ENCODE measurements at places on chromosomes 2 and 18.
A peak's percentile ranks its signal among the peaks of the same experiment; 100 is the strongest.

DNA sequence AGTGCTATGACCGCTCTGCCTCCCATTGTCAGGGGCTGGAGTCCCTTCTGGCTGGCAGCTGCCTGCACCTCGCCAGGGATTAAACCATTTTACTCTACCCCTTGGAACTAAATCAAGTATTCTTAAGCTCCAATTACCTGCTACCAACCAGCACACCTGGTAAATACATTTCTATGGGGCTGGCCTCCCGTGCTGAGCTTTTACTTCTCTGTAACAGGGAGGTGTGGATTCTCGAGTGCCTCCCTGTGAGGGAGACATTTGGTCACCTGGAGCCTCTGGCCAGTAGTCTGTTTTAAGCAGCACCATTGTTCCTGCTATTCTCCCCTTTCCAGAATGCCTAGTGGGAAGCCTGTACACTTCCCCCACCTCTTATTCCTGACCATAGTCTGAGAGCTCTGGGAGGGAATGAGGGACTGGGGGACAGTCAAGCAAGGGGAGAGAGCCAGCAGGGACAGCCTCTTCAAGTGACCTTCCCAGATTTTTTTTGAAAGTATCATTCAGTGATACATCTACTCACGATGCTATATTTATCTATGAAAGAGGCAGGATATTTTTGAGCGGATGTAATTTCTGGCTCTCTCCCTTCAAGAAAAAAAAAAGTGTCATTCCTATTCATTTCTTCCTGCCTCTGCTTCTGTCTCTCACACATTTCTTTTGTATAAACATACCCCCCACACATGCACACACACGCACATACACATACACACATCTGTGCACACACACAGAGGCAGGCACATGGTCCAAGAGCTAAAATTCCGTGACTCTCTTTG lies 112.8 kb downstream of the CAPN13 start:
- DNase-seq, result no peak

GRCh38 chr18:56712761-56713160 lies 61.6 kb downstream of the WDR7 start:
- no peak for DNase-seq

DNA sequence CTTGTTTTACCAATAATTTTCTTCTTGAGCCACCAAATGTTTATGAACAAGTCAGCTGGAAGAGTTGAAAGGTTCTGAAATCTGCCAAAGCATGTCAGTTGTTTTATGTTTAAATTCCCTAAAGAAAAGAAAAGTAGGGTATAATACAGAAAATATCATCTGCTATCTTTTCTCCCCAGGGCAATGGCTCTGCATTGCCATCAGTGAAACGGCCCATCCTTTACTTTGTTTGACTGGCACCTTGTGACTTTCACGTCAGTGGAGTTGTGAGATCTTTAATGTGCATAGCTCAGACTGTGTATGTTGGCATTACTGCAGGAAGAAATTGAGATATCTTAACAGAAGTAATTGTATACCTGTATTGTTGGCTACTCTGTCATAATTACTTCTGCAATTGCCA lies 239.9 kb downstream of the THSD7B start:
- no peak for DNase-seq

GRCh38 chr2:205066081-205066480 lies 520.8 kb downstream of the PARD3B start:
- DNase-seq, result no peak

DNA sequence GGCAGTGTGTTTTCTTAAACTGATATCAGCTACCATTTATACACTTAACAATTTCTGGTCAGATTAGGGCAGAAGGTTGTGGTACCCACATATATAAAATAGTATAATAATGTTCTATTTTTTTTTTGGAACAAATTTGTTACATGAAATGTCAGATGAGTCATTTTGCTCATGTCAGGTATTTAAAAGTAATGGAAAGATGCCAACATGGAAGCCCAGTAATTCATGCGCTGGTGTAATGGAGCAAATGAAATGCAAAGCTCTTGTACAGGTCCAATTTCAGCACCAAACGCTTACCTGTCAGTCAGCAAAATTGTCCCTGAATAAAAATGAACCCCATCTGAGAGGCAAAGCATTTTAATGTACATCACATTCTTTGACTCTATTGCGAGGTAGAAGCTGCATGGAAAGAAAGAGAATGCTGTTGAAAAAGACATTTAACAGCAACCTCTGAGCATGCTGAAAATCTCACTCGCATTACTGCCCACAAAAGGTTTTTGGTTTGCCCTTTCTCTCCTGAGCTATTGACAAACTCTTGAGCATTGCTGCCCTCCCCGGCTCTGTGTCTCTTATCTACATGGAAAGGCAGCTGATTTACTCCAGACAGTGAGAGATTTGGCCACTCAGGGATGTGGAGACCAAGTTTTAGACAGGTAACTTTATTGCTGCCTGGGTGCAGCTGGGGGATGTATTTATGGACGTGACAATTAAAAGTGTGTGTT lies 217.5 kb downstream of the CAMKMT start:
- no peak for DNase-seq

DNA sequence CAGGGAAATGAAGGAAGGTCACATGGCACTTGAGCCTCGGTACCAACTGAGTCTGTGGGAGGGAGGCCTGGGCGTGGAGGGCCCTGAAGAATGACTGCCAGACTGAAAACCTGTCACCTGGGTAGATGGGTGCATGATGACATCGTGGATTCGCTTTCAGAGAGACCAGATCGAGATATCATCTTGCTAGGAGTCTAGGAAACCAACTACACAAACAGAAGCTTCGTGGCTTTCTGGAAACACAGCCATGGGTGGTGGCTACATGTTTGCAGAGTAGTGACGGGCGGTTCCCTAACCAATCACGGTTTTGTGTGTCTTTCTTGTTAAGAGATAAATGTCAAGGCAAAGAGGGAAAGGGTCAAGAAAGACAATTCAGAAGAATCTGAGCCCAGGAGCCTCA lies 155.0 kb downstream of the EIPR1 start:
- DNase-seq, result peak; percentile 17

DNA sequence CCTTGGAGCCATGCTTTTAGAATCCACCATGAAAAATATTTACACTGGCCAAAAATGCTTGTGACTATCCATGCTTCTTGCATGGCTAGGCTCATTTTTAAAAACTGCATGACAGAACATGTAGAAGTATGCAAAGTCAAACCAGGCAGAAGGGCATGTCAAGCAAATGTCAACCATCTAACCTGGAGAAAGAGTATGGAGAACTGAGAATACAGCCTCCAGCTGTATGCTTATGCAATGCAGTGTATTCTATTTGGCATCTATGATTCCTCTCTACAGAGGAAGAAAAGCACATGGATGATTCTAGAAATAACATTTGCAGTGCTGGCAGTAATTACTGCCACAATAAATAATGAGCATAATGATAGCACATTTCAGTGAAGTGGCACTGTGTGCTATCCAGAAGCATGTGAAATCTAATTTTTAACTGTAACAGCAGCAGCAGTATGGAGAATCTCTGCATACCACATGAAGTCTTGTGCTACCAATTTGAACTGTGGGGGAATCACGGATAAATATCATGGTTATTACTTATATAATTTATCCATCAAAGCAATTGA lies 87.3 kb upstream of the CCDC141 start:
- no peak for DNase-seq

GRCh38 chr18:48133671-48134251 lies 203.3 kb upstream of the SMAD2 start:
- no peak for DNase-seq

DNA sequence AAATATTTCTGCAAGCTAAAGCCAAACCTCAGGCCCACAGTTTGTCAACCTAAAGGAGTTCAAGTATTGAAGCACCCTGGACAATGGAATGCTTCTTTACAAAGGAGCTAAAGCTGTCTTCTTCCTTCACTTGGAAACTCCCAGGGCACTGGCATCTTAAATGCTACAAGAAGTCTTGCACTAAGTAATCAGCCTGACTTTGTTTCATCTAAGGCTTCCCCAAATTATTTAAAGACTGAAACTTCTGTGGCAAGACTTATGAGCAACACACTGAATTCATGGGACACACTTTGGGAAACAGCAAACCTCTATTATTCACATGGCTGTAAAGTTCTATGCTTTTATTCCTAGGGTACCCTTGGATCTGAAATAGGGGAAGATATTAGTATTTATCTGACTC lies 14.7 kb downstream of the PID1 start:
- no peak for DNase-seq

- no peak for DNase-seq
Observed at GRCh38 chr2:230542751-230543150, 126.8 kb downstream of the SP100 start.

- DNase-seq, result no peak
Observed at GRCh38 chr2:4908461-4908860, 783.7 kb upstream of the SOX11 start.

- DNase-seq, result no peak
Observed at GRCh38 chr2:37773371-37774130, 102.1 kb upstream of the CDC42EP3 start.

DNA sequence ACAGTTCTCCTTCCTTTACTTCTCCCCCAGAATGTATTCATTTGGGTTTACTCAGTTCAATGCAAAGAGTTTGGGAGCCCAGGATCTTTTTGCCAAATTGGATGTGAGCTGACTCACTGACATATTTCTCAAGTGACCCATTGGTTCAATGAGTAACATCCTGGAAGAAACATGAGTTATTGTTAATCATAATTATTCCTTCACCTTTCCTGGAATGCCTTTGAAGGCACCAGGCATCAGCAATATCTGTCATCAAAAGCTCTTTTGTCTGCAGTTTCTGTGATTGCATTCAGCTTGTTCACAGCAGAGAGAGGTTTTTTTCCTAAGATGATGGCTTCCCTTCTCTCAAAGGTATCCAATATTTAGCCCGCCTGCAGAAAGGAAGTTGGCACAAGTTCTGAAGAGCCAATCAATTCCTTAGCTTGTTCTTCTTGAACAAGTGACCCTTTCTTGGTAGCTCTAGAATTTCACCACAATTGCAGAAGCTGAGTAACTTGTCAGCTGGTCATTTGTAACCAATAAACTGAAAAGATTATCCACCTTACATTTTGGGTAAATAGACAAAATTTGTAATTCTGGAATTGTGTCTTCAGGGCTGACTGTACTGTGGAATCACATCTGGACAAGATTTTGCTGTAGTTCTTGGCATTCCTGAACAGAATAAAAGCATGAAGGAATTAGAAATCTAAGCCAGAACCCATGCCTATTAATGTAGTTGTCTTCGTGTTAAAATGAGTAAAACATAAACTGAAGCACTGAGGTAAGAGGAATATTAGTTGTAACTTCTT lies 72.2 kb upstream of the TMEM17 start:
- DNase-seq, result peak; percentile 94

DNA sequence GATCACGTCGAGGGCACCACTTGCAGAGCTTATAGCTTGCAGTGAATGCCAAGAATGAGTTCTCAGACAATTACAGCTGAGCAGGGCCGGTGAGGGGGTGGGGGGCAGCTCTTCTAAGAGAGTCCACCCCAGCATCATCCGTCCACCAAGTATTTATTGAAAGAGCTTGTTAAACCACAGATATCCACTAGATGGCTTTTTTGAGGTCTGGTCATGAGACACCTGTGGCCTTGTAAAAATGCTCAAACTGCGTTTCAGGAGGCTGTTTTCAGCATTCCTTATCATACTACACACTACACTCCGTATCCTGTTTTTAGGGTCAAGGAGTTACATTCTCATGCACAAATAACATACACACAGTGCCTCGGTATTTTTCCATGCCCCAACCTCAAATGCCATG lies 51.5 kb downstream of the DNAJC10 start:
- no peak for DNase-seq

GRCh38 chr2:113218283-113219091 lies 44.7 kb downstream of the PSD4 start:
- DNase-seq, result peak; percentile 94

GRCh38 chr2:68536000-68536399 lies 68.6 kb downstream of the APLF start:
- no peak for DNase-seq

- no peak for DNase-seq
Observed at GRCh38 chr2:91974401-91975129, 2896.7 kb upstream of the TEKT4 start.

DNA sequence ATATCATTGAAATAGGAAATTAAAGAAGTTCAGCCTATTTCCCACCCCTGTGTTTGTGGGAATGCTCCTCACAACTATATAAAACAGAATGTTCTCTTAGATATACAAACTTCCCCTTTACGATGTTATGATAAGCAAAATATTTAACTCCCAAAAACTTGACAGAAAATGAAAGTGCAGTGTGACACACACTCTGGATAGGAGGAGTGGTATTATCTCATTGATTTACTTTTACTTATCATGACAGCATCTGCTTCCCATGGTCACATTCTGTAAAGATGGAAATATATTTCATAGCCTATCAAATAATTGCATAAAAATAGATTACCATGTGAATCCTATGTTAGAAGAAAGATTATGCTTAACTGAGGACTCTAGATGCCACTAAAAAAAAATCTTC lies 96.6 kb upstream of the STK17B start:
- DNase-seq, result no peak

Measured in RCC 7860 (cell line).